ENCODE measurements at places on chromosomes 13 and 19.

- no peak for DNase-seq
These were observed 299.7 kb downstream of the LMO7 start for GRCh38 chr13:75935805-75936204.

DNA sequence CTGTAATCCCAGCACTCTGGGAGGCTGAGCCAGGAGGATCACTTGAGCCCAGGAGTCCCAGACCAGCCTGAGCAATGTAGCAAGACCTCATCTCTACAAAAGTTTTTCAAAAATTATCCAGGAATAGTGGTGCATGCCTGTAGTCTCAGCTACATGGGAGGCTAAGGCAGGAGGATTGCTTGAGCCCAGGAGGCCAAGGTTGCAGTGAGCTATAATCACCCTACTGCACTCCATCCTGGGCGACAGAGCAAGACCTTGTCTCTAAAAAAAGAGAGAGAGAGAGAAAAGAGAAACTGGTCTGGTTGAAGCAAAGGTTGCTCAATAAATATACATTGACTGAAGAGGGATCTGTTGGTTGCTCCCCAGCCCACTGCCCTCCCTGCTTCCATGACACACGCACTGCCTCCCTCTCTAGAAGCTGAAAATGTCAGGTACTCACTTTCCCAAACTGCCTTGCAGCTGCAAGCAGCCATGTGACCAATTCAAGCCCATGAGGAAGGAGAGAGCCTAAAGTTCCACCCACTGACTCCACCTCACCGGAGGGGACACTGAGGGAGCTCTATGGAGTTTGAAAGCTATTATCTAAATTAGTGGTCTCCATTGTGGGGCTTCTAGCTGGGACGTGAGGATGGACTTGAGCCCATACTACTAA is 14.0 kb downstream of the CEACAM16 start:
- no peak for DNase-seq

GRCh38 chr13:62643799-62644524 is 1228.3 kb upstream of the PCDH20 start:
- no peak for DNase-seq

- no peak for DNase-seq
These were observed 1031.0 kb upstream of the PCDH9 start for GRCh38 chr13:68261105-68261504.

DNA sequence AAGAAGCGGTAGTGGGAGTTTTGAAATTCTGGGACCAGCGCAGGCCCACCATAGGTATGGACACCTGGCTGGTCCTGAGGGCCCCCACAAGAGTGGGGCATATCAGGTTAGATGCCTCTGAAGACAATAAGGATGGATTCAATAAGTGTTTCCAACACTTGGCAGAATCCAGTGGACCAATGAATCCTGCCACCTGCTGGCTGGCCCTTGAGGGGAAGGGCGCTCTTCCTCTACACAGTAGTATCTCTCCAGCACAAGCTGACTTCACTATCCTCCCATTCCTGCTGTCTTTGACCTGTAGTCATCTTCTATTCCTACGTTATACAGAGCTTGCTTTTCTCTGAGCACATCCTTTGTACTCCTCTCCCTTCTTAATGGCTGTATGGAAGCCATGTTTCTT is 199.7 kb upstream of the TSHZ3 start:
- DNase-seq: no peak
